T-cell (primary cell): ENCODE measurements at places on chromosomes 2 and 18.

DNA sequence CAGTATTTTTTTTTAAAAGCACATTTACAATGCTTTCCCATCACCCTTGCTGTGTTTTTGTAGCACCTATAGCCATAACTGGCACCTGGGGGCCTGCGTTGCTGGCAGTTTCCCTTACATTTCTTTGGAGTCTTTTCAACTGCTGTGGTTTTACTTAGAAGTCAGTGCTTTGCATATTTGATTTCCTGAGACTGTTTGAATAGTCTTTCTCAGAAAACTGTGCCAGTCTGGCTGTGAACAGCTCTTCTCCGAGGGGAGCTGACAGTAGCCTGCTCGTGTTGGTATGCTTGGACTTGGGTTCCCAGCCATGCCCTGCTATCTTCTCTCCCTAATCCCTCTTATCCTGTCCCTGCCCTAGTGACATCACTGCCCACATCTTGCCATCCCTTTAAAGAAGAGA is 81.5 kb downstream of the DPP4 start:
- DNase-seq, result peak; percentile 49

DNA sequence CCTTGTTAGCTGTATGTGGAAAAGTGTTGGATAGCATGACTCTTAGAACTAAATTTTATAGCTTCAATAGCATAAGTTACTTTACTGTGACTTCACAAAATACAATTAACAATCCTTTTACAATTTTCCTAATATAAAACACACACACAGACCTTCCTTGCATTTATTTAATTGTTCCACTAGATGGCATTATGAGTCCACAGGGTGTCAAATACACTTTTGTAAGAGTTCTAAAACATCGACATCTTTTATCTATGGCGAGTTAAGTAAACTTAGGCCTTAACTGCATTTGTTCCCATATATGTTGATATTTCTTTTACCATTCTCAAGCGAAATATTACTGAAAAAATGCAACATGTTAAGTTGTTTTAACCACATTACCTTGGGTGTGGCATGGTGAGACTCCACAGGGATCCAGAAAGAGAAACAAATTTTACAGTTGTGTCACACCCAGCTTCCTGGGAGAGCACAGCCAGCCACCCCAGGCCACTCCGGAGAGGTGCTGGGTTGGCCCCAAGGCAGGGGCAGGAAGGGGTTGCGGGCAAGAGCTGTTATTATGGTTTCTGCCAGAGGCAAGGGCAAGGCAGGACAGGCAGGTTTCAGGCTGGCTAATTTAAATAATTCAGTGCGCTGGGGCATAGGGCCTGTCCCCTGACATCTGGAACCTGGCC is 312.4 kb upstream of the MC4R start:
- DNase-seq, result no peak

DNA sequence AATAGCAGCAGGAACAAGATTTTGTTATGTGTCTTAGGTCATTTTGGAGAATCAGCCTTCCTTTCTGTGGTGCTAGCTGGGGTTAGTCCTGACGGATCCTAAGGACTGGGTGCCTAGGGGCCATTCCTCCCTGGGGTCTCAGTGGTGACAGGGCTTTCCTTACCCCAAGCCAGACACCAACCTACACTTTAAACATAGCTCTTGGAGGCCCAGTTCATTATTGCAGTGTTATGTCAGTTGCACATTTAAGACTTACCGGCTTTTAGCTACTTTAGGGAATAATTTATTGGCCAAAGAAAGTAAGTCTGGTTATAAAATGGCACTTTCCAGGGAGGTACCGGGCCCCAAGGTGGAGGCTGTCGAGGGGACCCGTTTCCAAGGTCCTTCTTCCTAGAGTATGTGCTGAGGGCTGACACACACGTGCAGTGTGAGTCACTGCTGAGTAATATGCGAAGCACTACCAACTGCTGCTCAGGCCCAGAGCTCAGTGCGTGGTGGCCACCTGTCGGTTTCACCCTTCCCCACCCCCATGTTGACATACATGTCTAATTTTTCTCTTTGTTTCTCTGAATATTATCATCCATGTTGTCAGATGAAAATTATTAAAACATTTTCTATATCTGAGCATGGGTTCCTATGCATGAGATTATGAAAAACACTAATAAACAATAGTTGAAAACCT is 37.0 kb upstream of the GRHL1 start:
- no peak for DNase-seq

- DNase-seq, result no peak
Observed at GRCh38 chr2:147181351-147182029, 663.3 kb upstream of the ACVR2A start.

DNA sequence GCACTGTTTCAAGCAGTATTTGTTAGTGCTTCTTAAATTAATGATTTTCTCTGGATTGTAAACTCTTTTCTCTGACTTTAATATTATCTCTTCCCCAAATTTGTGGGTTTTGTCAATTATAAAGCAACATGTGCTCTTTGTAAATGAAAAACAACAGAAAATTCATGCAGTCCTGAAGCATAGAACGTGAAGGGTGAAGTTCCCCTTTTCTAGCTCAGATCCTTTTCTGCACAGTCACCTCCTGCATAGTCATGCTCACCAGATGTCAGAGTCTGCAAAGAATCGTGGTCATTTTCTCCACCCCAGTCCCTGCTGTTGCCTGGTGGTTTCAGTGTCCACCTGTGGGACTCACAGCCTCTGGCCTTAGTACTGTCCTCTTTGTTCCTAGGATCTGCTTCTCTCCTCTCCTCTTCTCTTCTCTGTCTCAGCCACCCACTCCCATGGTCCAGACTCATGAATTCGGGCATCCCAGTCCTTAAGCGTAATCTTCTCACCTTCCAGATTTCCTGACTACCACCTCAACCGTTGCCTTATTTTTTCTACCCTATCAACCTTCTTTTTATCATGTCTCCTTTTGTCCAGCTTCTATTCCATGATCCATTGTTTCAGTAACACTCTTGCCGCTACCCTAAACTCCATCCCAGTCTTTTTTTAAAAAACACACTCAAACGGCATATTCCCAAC is 229.1 kb downstream of the RTP5 start:
- DNase-seq, result no peak

DNA sequence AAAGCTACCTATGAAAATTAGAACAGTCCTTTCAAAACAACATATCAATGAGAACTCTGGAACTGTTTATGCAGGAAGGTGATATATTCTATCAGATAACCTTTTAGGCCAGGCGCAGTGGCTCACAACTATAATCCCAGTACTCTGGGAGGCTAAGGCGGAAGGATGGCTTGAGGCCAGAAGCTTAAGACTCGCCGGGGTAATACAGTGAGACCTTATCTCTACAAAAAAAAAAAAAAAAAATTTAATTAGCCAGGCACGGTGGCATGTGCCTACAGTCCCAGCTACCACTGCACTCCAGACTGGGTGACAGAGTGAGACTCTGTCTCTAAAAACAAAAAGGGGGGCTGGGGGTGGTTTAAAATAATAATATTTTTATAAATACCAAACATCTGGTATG is 77.9 kb downstream of the OSBPL1A start:
- DNase-seq, result no peak

- DNase-seq, result peak; percentile 19
Observed at GRCh38 chr2:28360058-28360717, 32.5 kb upstream of the FOSL2 start.

DNA sequence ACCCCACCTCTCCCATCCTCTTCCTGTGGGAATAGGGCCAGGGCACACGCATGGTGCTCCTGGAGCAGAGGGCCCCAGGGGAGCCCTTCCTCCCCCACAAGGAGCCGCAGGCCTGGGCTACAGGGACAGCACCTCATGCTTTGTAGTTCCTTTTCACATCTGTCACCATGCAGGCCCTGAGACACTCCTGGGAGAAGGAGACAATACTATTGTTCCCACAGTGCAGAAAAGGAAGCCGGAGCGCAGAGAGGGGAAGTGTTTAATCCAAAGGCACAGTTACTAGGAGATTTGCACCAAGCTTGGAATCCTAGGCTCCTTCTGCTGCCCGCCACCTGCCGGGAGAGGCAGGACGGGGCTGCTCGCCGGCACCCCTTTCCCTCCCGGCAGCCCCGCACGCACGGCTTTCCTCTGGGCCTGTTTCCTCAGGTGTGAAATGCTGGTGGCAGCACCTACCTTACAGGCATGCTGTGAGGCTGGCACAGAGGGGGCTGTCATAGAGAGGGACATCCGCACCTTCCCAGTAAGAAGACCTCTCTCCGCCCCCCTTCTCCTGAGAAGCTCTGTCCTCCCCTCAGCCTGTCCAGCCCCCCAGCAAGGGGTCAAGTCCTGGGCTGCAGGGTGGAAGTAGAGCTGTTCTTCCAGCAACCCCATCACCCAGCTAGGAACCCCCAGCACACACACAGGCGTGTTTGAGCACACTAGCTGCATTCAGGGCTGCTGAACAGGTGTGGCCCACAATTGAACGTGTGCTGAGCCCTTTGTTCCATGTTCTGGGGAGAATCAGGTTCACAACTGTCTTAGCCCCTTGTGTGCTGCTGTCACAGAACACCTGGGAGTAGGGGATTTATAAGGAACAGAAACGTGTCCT is 62.6 kb downstream of the SMAD7 start:
- DNase-seq, result no peak

DNA sequence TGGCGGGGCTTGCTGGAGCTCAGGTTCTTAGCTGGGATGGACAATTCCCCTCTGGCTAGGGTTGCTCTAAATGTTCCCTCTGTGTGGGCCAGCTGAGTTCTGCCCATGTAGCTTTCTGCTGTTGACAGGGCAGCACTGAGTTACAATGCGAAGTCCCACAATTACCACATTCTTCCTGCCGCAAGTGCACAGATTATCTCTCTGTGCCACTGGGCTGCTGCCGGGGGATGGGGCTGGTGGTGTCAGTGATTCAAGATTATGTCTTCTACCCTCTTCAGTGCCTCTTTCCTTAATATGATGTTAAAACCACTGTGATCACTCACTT is 708.1 kb downstream of the SLC4A3 start:
- DNase-seq, result no peak

GRCh38 chr18:75088021-75088506 is 120.9 kb downstream of the PTGR3 start:
- no peak for DNase-seq

GRCh38 chr2:30731706-30732105 is 75.5 kb downstream of the CAPN13 start:
- DNase-seq, result no peak

DNA sequence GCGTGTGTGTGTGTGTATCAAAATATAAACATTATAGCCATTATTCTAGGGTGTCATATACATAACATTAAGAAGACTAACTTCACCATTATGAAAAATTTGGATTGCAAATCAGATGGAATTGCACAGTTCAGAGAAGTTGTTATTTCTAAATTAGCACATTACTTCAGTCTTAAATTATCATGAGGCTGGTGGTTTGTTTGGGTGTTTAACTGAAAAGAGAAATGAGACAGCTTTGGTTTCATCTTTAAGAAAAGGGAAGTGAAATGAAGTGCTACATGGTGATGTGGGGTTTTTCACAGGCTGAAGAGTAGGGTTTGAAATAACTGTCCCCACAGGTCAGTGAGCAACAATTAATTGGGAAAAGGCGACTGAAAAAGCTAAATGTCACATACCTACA is 161.2 kb upstream of the XIRP2 start:
- no peak for DNase-seq

DNA sequence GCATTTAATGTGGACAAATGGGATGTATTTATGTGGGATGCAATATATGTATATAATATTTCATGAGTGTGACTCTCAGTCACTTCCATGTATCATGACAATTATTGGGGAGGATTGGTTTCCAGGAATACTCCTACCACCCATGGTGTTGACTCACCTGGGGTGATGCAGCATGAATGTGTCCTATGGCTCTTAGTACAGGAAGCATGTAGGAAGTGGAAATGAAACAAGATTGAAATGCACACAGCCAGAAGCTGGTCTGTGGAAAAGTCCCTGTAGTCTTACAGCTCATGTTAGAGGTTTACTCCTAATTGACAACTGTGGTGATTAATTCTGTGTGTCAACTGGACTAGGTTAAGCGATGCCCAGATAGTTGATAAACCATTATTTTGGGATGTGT is 89.3 kb upstream of the HAAO start:
- DNase-seq, result no peak

DNA sequence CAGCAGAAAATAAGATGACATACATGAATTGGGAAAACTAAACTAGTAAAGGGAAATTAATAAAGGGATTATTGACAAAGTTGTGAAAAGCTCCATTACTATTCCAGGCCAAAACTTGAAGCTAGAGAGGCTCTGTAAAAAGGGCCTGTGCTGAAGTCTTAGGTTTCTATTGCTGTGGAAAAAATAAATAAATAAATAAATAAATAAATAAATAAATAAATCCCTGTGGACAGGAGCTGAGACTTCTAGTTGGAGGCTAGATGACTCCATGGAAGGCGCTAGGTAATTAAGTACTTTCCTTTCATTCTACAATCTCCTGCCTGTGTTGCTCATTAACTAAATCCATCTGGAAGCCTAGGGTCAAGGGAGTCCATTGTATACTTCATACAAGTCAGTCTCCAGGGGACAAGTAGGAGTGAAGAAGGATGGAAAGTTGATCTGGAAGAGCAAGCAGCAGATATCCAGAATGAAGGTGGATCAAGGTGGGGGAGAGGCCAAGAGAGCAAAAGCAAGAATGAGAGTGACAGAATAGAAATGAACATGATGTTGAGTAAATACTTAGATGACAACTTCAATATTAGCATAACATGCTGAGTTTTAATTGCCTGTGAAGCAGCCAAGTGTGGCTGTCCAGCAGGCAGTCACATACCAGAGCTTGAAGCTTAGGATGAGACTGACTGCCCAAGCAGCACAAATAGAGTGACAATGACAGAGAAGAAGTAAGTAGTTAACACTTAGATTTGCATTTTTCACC is 26.2 kb upstream of the CCNT2 start:
- DNase-seq, result no peak

DNA sequence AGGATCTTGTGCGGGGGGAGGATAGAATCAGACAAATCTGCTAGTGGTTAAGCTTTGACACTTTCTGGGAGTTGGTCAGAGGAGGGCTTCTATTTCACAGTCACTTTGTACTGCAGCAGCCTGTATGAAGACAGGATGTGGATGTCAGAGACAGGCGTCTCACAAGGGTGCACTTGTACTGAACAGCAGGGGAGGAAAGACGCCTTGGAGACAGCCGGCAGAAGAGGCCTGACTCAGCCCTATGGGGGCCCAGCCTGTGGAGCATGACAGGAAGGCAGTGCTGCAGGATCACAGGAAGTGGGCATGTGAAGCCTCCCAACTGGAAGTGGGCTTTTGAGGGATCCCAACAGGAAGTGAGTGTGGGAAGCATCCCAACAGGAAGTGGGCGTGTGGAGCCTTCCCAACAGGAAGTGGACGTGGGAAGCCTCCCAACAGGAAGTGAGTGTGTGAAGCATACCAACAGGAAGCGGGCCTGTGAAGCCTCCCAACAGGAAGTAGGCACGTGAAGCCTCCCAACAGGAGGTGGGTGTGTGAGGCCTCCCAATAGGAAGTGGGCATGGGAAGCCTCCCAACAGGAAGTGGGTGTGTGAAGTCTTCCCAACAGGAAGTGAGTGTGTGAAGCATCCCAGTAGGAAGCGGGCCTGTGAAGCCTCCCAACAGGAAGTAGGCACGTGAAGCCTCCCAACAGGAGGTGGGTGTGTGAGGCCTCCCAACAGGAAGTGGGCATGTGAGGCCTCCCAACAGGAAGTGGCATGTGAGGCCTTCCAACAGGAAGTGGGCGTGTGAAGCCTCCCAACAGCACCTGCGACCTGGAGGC is 212.3 kb downstream of the SNTG2 start:
- peak; percentile 37 for DNase-seq
